ENCODE measurements at places on chromosomes 1 and 21. TPM values are rescaled to one million over a fixed set of nuclear protein-coding genes. Genes with fewer than 3 reads are reported as not detected.

DNA sequence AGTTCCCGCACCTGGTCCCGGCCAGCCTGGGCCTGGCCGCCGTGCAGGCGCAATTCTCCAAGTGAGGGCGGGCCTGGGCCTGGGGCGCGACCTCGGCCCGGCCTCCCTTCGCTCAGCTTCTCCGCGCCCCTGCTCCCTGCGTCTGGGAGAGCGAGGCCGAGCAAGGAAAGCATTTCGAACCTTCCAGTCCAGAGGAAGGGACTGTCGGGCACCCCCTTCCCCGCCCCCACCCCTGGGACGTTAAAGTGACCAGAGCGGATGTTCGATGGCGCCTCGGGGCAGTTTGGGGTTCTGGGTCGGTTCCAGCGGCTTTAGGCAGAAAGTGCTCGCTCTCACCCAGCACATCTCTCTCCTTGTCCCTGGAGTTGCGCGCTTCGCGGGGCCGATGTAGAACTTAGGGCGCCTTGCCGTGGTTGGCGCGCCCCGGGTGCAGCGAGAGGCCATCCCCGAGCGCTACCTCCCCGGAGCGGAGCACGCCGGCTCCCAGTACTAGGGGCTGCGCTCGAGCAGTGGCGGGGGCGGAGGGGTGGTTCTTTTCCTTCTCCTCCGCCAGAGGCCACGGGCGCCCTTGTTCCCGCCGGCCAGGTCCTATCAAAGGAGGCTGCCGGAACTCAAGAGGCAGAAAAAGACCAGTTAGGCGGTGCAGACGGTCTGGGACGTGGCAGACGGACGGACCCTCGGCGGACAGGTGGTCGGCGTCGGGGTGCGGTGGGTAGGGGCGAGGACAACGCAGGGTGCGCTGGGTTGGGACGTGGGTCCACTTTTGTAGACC, 1.2 kb downstream of the OLIG1 start:
- H3K4me3 ChIP-seq: peak overlapping the region; percentile 35
- DNase-seq: peak; percentile 30
- no peak overlapping the region for H3K27ac ChIP-seq
- peaks cover 30% of the 10 kb centered on the region for H3K4me1 ChIP-seq

GRCh38 chr1:147567594-147568381, 26.5 kb downstream of the BCL9 start:
- no peak overlapping the region for H3K4me3 ChIP-seq
- peak; percentile 71 for DNase-seq
- H3K27ac ChIP-seq: no peak overlapping the region
- no peaks in the 10 kb centered on the region for H3K27me3 ChIP-seq
- no peaks in the 10 kb centered on the region for H3K36me3 ChIP-seq

GRCh38 chr1:244210884-244211558, 159.9 kb downstream of the ZBTB18 start:
- no peak overlapping the region for H3K27ac ChIP-seq
- no peak for DNase-seq
- H3K36me3 ChIP-seq: no peaks in the 10 kb centered on the region

The LRRC38 gene
- 0.30 TPM for polyA plus RNA-seq

DNA sequence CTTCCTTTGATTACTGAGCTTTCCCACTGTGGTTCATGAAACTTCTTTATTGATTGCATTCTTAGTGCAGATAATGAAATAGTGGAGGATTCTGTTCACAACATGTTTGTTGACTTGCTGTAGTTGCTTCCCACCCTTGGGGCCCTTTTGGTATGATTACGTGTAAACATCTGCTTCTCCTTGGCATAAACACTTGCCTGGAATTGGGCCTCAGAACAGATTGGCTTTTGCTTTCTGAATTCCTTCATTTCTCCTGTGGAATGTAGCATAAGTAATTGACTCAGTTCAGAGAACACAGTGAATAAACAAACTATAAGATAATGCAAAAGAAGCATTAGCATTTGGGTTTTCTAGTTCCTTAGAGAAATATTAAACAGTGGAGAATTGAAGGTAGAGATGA, 59.5 kb upstream of the LAMC2 start:
- peaks cover 29% of the 10 kb centered on the region for H3K4me1 ChIP-seq
- peaks cover 96% of the 10 kb centered on the region for H3K36me3 ChIP-seq
- H3K27me3 ChIP-seq: no peaks in the 10 kb centered on the region
- peak overlapping the region; percentile 40 for H3K27ac ChIP-seq

DNA sequence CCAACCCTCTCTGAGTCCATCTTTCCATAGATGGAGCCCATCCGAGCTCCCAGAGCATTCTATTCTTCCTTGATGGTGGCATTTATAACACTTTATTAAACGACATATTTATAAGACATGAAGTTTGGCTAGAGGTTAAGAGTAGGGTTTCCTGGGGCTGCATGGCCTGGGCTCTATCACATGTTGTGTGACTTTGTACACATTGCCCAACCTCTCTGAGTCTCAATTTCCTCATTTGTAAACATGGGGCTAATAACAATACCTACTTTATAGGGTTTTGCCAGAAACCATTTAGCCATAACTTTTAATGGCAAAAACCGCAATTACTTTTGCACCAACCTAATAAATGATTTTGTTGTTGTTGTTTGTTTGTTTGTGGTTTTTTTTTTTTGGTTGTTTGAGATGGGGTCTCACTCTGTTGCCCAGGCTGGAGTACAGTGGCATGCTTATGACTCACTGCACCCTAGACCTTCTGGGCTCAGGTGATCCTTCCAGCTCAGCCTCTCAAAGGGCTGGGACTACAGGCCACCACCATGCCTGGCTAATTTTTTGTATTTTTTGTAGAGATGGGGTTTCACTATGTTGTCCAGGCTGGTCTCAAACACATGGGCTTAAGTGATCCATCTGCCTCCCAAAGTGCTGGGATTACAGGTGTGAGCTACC, 13.9 kb upstream of the ASAP3 start:
- no peak for DNase-seq
- no peak overlapping the region for H3K4me3 ChIP-seq
- H3K4me1 ChIP-seq: no peaks in the 10 kb centered on the region
- no peaks in the 10 kb centered on the region for H3K27me3 ChIP-seq

GRCh38 chr21:25300632-25301031, 306.6 kb downstream of the MRPL39 start:
- H3K4me3 ChIP-seq: no peak overlapping the region
- DNase-seq: no peak
- H3K27ac ChIP-seq: no peak overlapping the region

DNA sequence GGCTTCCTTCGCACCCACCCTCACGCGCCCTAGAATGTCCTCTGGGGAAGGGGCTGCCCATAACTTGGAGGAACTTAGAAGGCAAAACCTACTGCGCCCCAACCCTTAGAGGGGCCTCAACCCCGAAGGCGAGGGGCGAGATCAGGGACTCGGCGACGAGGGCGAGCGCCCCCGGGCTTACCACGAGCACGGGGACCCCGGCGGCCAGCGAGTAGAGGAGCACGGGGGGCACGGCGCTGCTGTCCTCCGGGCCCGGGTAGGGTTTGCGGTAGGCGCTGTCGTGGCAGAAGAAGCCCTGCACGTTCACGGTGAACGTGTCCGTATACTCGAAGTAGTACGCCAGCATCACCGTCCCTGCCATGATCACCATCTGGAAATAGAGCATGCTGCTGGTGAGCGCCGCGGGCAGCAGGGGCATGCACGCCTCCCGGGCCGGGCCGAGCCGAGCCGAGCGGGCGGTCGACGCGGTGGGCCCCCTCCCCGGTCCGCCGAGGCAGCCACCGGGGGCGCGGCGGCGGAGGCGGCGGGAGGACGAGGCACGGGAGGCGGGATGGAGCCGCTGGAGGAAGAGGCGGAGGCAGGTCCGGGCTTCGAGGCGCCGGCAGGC, 304 bp downstream of the PLPPR5 start:
- peaks cover 32% of the 10 kb centered on the region for H3K27me3 ChIP-seq
- no peak overlapping the region for H3K27ac ChIP-seq
- DNase-seq: no peak
- no peaks in the 10 kb centered on the region for H3K36me3 ChIP-seq
- H3K4me1 ChIP-seq: peaks cover 13% of the 10 kb centered on the region
- H3K4me3 ChIP-seq: peak overlapping the region; percentile 52

DNA sequence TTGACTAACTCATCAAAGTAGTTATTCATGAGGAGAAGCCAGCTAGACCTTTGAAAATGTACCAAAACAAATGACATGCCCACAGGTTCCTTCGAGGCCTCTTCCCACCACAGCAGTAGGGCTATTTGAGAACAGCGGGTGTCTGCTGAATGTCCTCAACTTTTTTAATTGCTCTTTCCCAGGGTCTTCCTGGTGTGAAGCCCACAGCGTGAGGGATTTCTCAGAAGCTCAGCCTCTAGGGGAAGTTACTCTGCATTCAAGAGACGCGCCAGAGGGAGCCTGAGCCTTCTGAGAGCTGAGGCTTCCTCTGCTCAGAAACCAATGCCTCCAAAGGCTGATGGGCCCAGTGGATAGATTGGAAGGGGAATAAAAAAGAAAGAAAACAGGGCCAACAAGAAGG, 153.6 kb downstream of the OLFM3 start:
- DNase-seq: no peak
- no peak overlapping the region for H3K27ac ChIP-seq
- peaks cover 9% of the 10 kb centered on the region for H3K4me1 ChIP-seq
- no peak overlapping the region for H3K4me3 ChIP-seq

The LCE2B gene
- polyA plus RNA-seq: not detected

The SARS1 gene
- 100 TPM for polyA plus RNA-seq

DNA sequence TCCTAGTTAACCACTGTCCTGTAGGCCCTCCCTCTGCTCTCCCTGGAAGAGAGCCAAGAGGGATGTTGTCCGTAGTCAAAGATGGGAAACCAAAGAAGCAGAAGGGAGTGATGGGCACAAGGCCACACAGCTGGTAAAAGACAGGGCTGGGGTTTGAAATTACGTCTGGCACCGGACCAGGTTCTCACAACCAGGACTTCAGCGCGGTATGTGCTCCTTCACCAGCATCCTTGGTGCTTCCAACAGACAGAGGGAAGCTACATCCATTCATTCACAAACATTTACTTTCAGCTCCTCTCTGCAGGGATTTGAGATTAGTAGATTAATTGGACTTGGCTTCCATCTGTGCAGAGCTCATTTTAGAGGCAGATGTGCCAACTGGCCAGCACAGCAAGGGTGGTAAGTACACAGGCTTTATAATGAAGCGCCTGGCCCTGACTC, 191.2 kb downstream of the TRABD2B start:
- peaks cover 16% of the 10 kb centered on the region for H3K4me1 ChIP-seq
- no peak overlapping the region for H3K4me3 ChIP-seq
- H3K36me3 ChIP-seq: no peaks in the 10 kb centered on the region
- H3K27ac ChIP-seq: no peak overlapping the region
- peak; percentile 73 for DNase-seq

The TESK2 gene
- polyA plus RNA-seq: 3.5 TPM

The LCE1D gene
- polyA plus RNA-seq: not detected

GRCh38 chr1:44685881-44686280, 11.4 kb downstream of the ARMH1 start:
- no peaks in the 10 kb centered on the region for H3K27me3 ChIP-seq
- H3K4me1 ChIP-seq: no peaks in the 10 kb centered on the region
- no peak overlapping the region for H3K4me3 ChIP-seq

DNA sequence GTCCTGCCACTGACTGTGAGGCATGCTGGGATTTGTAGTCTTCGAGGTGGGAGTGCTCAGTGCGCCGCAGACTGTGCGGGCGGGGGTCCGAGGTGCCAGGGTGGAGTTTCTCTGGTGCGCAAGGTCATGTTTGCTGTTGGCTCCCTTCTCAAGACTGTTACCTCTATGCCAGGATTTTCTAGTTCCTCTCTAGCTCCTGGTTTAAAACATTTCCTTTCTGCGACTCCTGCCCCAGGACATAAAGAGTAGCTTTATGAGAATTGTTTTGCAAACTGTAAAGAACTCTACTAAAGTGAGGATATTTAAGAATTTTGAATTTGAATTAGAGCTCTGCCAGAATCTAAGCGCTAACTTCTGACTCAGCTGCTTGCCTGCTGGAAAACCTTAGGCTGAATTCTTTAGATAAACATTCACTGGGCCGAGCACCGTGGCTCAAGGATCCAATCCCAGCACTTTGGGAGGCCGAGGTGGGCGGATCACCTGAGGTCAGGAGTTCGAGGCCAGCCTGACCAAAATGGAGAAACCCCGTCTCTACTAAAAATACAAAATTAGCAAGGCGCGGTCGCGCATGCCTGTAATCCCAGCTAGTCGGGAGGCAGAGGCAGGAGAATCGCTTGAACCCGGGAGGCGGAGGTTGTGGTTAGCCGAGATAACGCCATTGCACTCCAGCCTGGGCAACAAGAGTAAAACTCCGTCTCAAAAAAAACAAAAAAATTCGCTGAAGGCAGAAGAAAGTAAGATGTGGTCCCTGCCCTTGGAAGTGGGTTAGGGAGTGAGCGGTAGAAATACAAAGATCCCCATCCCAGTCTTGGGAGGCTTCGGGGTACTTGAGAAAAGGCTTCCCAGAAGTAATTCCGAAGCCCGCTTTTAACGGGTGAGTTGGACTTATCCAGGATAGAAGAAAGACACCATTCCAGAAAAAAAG, 992 bp upstream of the USP48 start:
- no peaks in the 10 kb centered on the region for H3K36me3 ChIP-seq
- DNase-seq: no peak
- H3K27ac ChIP-seq: peak overlapping the region; percentile 99
- peaks cover 38% of the 10 kb centered on the region for H3K4me1 ChIP-seq
- H3K4me3 ChIP-seq: peak overlapping the region; percentile 100

The CEP104 gene
- 9.6 TPM for polyA plus RNA-seq

GRCh38 chr1:234538930-234539649, 60.1 kb upstream of the TARBP1 start:
- peak overlapping the region; percentile 61 for H3K27ac ChIP-seq
- H3K27me3 ChIP-seq: no peaks in the 10 kb centered on the region
- DNase-seq: peak; percentile 57
- no peaks in the 10 kb centered on the region for H3K36me3 ChIP-seq

GRCh38 chr1:31924839-31925238, 13.3 kb downstream of the PTP4A2 start:
- no peaks in the 10 kb centered on the region for H3K36me3 ChIP-seq
- peaks cover 98% of the 10 kb centered on the region for H3K4me1 ChIP-seq
- no peak overlapping the region for H3K4me3 ChIP-seq
- H3K27ac ChIP-seq: peak overlapping the region; percentile 99
- no peaks in the 10 kb centered on the region for H3K27me3 ChIP-seq

DNA sequence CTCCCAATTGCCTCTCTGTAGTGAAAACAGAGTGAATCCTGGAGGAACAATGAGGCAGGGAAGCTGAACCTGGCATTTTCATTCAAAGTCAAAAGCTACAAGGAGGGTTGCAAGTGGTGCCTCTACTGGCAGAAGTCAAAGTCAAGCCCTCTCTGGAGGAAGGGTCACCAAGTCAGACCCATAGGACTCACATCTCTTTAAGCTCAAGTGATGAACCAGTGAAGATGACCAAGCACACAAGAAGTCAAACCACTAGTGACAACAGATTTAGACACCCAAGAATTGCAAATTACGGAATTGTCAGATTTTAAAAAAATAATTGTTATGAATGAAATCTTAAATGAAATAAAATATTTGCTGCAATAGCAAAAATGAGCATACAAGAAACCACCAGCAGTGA, 81.1 kb upstream of the ATP1B1 start:
- no peak overlapping the region for H3K27ac ChIP-seq
- H3K4me1 ChIP-seq: no peaks in the 10 kb centered on the region
- H3K27me3 ChIP-seq: no peaks in the 10 kb centered on the region
- H3K4me3 ChIP-seq: no peak overlapping the region
- DNase-seq: no peak

GRCh38 chr1:232600424-232601258, 29.3 kb downstream of the SIPA1L2 start:
- no peak overlapping the region for H3K4me3 ChIP-seq
- H3K27me3 ChIP-seq: no peaks in the 10 kb centered on the region
- H3K4me1 ChIP-seq: peaks cover 8% of the 10 kb centered on the region
- DNase-seq: peak; percentile 18

Measured in stomach (tissue), 19 donors.